Kidney tubule cell (primary cell): ENCODE measurements at places on chromosomes 6 and 20.
A peak's percentile ranks its signal among the peaks of the same experiment; 100 is the strongest.

DNA sequence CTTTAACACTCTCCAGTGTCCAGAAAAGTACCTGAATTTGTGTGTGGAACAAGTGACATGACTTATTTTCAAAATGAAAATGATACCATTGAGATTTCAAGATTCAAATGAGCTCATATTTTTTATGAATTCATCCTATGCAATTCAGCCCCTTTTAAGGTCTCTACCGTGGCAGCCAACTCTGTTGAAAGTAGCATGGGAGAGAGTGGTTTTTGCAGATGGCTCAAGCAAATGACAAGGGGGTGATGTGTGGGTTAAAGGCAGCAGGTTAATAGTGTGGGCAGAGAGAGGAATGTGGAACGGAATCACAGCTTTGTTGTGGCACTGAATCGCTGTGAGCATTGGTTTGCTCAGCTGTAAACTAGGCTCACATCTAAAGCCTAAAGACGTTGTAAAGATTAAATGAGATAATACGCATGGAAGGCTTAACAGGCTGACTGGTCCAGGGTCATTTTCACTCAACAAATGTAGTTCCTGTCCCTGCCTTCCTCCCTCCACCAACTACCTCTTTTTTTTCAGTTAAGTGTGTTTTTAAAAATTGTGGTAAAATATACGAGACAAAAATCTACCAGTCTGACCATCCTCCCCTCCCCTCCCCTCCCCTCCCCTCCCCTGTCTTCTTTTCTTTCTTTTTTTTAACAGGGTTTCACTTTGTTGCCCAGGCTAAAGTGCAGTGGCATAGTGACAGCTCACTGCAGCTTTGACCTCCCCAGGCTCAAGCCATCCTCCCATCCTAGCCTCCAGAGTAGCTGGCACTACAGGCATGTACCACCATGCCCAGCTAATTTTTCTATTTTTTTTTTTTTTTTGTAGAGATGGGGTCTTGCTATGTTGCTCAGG lies 114.7 kb upstream of the ZNF217 start:
- peak; percentile 73 for DNase-seq

- DNase-seq: no peak
These were observed 97.3 kb downstream of the CENPW start for GRCh38 chr6:126437205-126437604.

GRCh38 chr20:12847872-12848271 lies 160.9 kb upstream of the SPTLC3 start:
- DNase-seq: peak; percentile 10

DNA sequence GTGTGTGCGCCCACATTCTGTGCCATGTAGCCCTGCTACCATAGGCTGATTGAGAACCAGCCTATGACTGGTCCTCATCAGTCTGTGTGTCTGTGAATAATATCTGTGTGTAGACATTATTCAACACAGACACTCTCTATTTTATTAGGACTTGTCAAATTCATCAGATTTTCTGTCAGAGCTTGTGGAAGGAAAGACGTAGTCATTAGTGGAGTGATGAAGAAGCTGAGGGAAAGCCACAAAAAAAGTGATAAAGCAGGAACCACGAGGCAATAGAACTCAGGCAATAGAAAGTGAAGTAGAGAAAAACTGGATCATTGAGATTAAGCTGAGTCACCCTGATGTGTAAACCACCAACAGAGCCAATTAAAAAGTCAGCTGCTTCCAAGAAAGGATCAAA lies 122.2 kb upstream of the MARCKS start:
- peak; percentile 29 for DNase-seq

DNA sequence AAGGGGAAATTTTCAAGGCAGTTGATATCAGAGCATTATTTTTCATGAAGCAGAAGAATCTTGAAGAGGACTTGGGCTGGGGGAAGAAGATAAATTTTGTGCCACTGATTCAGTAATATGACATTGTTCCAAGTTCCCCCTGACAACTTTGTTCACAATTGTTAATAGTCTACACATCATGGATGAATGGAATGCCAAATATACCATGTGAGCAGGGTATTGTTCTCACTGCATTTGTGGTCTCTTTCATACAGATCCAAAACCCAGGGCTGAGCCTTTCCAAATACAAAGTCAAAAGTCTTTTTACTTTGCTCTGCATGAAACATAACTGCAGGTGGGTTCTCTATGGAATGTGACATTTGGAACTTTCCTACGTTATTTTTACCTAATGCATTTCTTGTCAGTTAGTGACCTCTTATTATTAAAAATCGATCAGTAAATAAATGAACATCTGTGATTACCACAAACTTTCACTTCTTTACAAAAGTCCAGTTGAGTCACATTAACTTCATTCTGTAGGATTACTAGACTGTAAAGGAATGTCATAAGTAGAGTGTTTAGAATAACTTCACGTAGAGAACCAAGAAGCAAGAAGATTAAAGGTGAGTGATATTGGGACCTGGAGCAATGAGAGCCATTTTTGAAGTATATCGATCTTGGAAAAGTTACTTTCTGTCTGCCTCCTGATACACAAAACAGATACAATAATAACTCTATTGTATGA lies 100.9 kb downstream of the RCAN2 start:
- DNase-seq: peak; percentile 68

- DNase-seq: peak; percentile 9
These were observed 3.0 kb upstream of the IL17A start for GRCh38 chr6:52183131-52183713.

GRCh38 chr6:73104921-73105320 lies 120.4 kb downstream of the KHDC1L start:
- DNase-seq: no peak

DNA sequence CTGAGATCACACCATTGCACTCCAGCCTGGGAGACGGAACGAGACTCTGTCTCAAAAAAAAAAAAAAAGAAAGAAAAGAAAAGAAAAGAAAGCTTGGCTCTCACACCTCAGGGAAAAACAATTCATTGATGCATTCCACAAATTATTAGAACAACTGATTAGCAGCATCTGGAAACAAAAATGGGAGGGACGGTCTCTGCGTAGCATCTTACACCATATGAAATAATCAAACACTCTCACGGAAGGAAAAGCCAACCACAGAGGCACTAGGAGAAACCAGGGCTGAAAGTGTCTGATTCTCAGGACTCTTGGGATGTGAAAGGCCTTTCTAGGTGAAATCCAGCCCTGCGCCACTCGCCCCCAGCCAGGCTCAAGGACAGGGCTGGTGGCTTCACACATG lies 2.3 kb upstream of the HELZ2 start:
- no peak for DNase-seq

GRCh38 chr20:13492001-13492481 lies 146.7 kb downstream of the TASP1 start:
- peak; percentile 37 for DNase-seq
